Smooth muscle cell of trachea (primary cell): ENCODE measurements at places on chromosomes 5 and 9. TPM values are rescaled to one million over a fixed set of nuclear protein-coding genes. Genes with fewer than 3 reads are reported as not detected.

Gene COL23A1
- under 0.01 and 0.15 TPM in 2 replicates for total RNA-seq

Gene IL13
- not detected in 2 replicates for total RNA-seq

Gene SLC45A2
- total RNA-seq: under 0.01 TPM in 1 of 2 replicates, not detected in the other

Gene NREP
- 28.8 and 55.0 TPM in 2 replicates for total RNA-seq

Gene SH3RF2
- 1.0 and 1.2 TPM in 2 replicates for total RNA-seq

Gene INSL4
- not detected in 2 replicates for total RNA-seq

Gene FREM1
- 0.15 and 0.17 TPM in 2 replicates for total RNA-seq

Gene NPM1
- 947 and 1,888 TPM in 2 replicates for total RNA-seq

Gene TAF7
- 70.8 and 74.8 TPM in 2 replicates for total RNA-seq

Gene WNT8A
- not detected in 2 replicates for total RNA-seq

Gene DEPDC1B
- 1.7 and 7.4 TPM in 2 replicates for total RNA-seq

Gene GGTA1
- total RNA-seq: not detected in 2 replicates

Gene OR1Q1
- not detected in 2 replicates for total RNA-seq

Gene SPINK4
- total RNA-seq: not detected in 2 replicates

Gene NIPAL4
- total RNA-seq: under 0.01 TPM in 1 of 2 replicates, not detected in the other

Gene SLC6A3
- under 0.01 TPM in 1 of 2 replicates, not detected in the other for total RNA-seq

Gene OGN
- total RNA-seq: 17.5 and 19.6 TPM in 2 replicates

Gene CAVIN4
- total RNA-seq: 1.2 and 1.7 TPM in 2 replicates

Gene DMRT2
- total RNA-seq: 0.17 TPM in 1 of 2 replicates, not detected in the other

Gene ST6GALNAC6
- total RNA-seq: 47.7 and 90.0 TPM in 2 replicates

Gene SLC6A7
- not detected in 2 replicates for total RNA-seq

Gene SLC25A46
- total RNA-seq: 107 and 128 TPM in 2 replicates

Gene SLC31A2
- 8.4 and 12.2 TPM in 2 replicates for total RNA-seq

Gene IRX2
- total RNA-seq: 2.0 and 6.1 TPM in 2 replicates

Gene MARVELD2
- total RNA-seq: 0.15 and 0.17 TPM in 2 replicates

Gene ADAMTS16
- total RNA-seq: 0.17 TPM in 1 of 2 replicates, not detected in the other

Gene AK3
- total RNA-seq: 64.7 and 77.9 TPM in 2 replicates

Gene C5orf52
- not detected in 2 replicates for total RNA-seq

Gene PTCH1
- 4.8 and 7.1 TPM in 2 replicates for total RNA-seq

Gene LCP2
- total RNA-seq: not detected in 2 replicates

Gene SELENOP
- total RNA-seq: 334 and 703 TPM in 2 replicates

Gene NUTM2G
- total RNA-seq: not detected in 2 replicates

Gene PALM2AKAP2
- total RNA-seq: 4.4 and 5.1 TPM in 2 replicates

Gene SNX24
- 16.0 and 30.4 TPM in 2 replicates for total RNA-seq

Gene NR5A1
- not detected in 2 replicates for total RNA-seq

Gene MAPKAP1
- total RNA-seq: 98.9 and 113 TPM in 2 replicates

Gene PCA3
- not detected in 2 replicates for total RNA-seq

Gene CDO1
- 9.0 and 13.2 TPM in 2 replicates for total RNA-seq

Gene DUSP1
- total RNA-seq: 50.8 and 63.5 TPM in 2 replicates

Gene KIF24
- total RNA-seq: 0.50 and 3.2 TPM in 2 replicates

Gene SPINK5
- not detected in 2 replicates for total RNA-seq

Gene LURAP1L
- total RNA-seq: 41.6 and 63.7 TPM in 2 replicates

Gene DMGDH
- total RNA-seq: 2.5 and 5.1 TPM in 2 replicates

Gene PCAT7
- 0.17 TPM in 1 of 2 replicates, not detected in the other for total RNA-seq

Gene IPPK
- 11.9 and 14.5 TPM in 2 replicates for total RNA-seq

Gene F2RL1
- total RNA-seq: 8.6 and 15.9 TPM in 2 replicates

Gene ENHO
- total RNA-seq: not detected in 2 replicates

Gene GNA14
- 0.15 and 0.50 TPM in 2 replicates for total RNA-seq

Gene CORO2A
- 0.15 and 0.33 TPM in 2 replicates for total RNA-seq

Gene IFNA7
- total RNA-seq: not detected in 2 replicates

Gene CD14
- 0.44 and 0.50 TPM in 2 replicates for total RNA-seq

Gene SPACA9
- 3.5 and 7.6 TPM in 2 replicates for total RNA-seq

Gene PTPA
- 130 and 145 TPM in 2 replicates for total RNA-seq
